ENCODE measurements at places on chromosomes 2 and 18.

- no peak for DNase-seq
These were observed 108.6 kb upstream of the TEKT4 start for GRCh38 chr2:94762600-94762999.

DNA sequence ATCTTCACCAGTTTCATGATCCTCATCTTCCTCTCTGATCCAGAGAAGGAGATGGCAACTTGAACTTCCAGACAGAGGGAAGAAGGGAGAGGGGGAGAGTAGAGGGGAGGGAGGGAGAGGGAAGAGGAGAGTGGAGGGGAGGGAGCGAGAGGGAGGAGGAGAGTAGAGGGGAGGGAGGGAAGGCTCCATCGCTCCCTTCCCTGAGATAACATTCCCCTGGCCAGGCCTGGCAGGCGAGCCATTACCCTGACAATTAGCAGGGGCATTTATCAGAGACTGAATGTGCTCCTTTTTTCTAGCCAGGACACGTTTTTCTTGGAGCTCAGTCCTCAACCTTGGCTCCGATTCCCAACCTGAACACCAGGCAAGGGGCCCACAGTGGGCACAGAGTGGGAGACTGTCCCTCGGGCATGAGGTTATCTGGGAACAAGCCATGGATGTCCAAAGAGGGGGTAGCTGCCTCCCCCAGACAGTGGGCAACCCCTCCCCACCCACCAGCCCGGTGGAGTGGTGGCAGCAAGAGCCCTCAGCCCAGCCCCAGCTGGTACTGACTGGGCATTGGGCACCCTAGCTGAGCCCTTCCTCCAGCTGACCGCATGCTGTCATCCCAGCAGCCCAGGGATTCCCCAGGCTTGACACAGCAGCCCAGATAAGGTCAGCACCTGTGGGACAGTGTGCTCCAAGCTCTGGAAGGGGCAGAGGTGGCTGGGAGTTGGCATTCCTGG, 81.8 kb downstream of the TNS1 start:
- DNase-seq = no peak

GRCh38 chr2:112582314-112582746, 2.1 kb upstream of the CHCHD5 start:
- no peak for DNase-seq

DNA sequence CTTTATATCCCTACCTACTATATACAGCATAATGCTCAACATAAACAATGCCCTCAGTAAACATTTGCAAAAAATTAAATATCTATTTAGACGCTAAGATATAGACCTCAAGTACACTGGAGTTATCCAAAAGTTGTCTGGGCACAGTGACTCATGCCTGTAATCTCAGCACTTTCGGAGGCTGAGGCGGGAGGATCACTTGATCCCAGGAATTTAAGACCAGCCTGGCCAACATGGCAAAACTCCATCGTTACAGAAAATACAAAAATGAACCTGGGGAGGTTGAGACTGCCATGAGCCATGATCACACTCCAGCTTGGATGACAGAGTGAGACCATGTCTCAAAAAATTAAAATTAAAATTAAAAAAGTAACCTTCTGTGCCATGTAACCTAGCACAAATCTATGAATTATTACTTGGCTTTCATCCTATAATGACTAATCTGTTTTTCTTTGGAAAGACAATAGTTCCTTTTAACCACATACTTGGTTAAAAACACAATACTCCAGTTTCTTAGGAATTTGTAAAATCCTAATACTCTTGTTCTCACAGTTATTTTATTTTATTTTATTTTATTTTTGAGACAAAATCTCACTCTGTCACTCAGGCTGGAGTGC, 6.7 kb upstream of the TNFAIP6 start:
- no peak for DNase-seq

DNA sequence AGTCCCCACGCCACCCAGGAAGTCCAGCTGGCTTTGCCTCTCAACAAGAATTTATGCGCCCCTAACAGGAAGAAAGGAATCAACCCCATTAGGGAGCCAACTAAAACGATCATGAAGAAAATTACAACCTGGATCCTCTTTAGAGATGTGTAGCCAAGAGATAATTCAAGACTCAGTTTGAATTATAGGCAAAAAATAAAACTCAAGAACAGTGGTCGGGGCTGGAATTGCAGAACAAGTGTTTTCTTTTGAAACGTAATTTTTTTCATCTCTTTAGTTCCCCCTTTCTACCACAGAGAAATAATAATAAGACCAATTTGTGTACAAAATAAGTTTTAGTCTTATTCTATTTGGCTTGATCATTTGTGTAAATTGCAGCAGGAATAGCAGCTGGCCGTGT, 22.4 kb downstream of the PDCD1 start:
- no peak for DNase-seq

- no peak for DNase-seq
These were observed 130.9 kb upstream of the RND3 start for GRCh38 chr2:150618245-150618895.

GRCh38 chr2:33366473-33366872, 110.0 kb upstream of the RASGRP3 start:
- DNase-seq = no peak

- no peak for DNase-seq
These were observed 141.0 kb downstream of the RPIA start for GRCh38 chr2:88832311-88832991.

DNA sequence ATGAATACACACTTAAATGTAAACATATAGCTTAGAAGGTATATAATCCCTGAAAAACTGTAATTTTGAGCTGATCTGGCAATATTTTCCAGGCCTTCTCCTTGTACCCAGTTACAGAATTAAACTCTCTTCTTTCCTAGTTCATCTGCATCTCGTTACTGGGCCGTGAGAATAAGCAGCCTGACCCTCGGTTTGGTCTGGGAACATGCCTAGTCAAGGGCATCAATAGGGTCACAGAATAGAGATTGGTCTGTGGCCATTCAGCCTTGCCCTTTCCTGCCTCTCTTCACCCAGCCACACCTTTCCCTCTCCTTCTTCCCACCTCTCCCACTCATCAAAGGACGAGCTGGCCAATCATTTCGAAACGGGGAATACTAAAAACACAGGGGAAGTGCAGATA, 27.3 kb downstream of the SULT1C2 start:
- DNase-seq = no peak

DNA sequence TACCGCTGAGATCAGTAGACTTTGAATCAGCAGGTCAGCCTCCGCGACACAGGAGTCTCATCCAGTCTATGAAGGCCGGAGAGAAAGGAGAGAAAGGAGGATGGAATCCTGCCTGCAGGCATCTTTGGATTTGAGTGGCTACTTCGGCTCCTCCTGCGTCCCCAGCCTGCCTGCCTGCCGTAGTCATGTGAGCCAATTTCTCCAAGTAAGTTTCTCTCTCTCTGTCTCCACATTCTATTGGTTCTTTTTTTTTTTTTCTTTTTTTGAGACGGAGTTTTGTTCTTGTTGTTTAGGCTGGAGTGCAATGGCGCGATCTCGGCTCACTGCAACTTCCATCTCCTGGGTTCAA, 16.7 kb downstream of the PDCD1 start:
- DNase-seq = no peak

DNA sequence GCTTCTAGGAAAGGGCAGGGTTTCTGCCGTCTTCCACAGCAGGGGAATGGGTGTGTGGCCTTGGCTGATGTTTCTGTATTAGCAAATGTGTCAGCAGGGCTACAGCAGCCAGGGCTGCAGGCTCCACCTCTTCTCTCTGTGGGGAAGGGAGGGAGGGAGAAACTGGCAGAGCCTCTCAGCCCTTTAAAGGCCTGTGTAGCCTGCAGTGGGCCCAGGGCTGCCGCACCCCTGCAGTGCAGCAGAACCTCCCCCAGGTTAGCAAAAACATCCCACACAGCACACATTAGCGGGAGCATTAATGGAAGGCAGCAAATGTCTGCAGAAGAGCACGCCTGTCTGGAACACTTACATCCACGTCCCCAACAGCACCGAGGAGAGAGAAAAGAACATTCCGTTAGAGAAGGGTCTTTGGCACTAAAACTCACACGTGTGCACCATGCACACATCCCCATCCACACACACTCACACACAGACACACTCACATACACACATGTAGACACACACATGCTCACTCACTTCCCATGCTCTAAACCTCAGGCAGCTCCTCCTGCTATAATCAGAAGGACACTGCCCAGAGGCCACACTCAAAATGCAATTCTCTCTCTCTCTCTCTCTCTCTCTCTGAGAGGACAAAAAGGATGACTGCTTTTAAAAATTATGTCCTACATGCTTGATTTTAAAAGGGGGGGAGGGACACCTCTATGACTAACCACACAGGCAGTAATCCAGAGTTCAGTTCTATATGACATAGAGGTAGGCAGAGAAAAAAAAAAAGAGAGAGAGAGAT, 24.1 kb downstream of the MRPL35 start:
- no peak for DNase-seq

GRCh38 chr2:215120401-215120800, 18.0 kb downstream of the ABCA12 start:
- DNase-seq = no peak

DNA sequence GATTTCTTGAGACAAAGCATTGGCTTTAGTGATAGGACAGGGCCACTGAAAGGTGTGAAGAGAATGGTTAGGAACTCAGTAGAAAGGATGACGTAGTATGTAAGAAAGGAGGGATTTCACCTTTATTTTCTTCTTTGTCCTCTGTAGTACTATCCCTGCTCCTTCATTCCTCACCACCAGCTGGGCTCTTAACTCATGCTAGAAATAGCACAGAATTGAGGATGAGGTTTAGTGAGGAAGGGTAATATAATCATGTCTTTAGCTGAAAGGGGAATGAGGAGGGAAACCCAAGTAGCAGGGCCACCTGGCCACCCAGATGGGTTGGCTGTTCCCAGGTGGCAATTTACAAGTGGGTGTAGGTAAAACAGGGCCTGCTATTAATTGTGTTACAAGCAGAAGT, 15.2 kb downstream of the ACVR2A start:
- no peak for DNase-seq

GRCh38 chr2:17850151-17850550, 28.3 kb upstream of the KCNS3 start:
- DNase-seq = no peak
